Activated naive CD4-positive, alpha-beta T cell treated with anti-CD3 and anti-CD28 coated beads, Interleukin-2, amount 10 ng/mL, durations not matched to agents 7 days and 5 days (primary cell): ENCODE measurements at places on chromosomes 5 and 9.

GRCh38 chr9:95383845-95384244 lies 66.3 kb upstream of the FANCC start:
- no peak for DNase-seq

GRCh38 chr5:75450069-75450468 lies 61.4 kb downstream of the CERT1 start:
- no peak for DNase-seq

GRCh38 chr9:128886211-128886891 lies 4.4 kb downstream of the LRRC8A start:
- no peak for DNase-seq

GRCh38 chr9:34505370-34506120 lies 17.2 kb downstream of the ENHO start:
- DNase-seq, result no peak

DNA sequence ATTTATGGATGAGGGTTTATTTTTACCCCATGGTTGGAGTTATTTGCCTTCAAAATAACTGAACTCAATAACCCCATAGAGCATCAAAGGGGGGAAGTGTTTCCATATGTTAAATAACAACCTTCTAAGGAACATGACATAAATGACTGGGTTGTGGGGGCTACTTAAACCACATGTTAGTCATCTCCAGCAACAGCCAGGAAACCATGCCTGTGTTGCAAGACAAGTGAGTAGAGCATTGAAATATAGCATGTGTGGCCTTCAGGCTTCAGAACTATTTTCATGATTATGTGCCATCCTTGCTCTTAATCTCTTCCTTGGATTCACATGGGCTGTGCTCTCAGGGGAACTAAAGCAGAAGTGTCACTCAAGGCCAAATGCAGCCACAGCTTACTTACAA lies 431.2 kb downstream of the AGTPBP1 start:
- no peak for DNase-seq

- DNase-seq, result no peak
These were observed 27.3 kb downstream of the FOXE1 start for GRCh38 chr9:97880336-97880735.

GRCh38 chr9:89442501-89442978 lies 55.4 kb downstream of the SEMA4D start:
- no peak for DNase-seq

DNA sequence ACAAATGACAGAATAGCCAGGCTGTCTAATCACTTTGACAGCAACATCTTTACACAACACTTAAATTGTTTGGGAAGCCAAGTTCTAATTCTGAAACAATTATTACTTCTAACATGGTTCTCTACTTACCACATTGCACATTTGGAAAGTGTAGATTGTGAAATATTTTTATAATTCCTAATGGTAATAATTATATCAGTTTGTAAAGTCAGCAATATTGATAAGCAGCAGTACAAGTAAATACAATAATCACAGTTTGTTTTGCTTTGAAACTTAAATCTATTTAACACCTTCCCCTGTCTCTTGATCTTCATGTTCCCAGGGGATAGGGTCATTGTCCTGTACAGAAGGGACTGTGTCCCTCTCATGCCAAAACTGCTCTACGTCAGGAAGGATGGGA lies 1.4 kb downstream of the GPR151 start:
- DNase-seq, result no peak

- DNase-seq, result no peak
These were observed 82.2 kb downstream of the STK10 start for GRCh38 chr5:172105811-172106210.
